GM23338 (cell line): ENCODE measurements at places on chromosomes 16 and 17. TPM values are rescaled to one million over a fixed set of nuclear protein-coding genes. Genes with fewer than 3 reads are reported as not detected.

The C1QTNF1 gene
- polyA plus RNA-seq = 1.1 and 1.5 TPM in 2 replicates

The FCSK gene
- 1.5 and 2.3 TPM in 2 replicates for polyA plus RNA-seq

The CPPED1 gene
- 7.2 and 7.3 TPM in 2 replicates for polyA plus RNA-seq

The PDIA2 gene
- 0.39 and 0.52 TPM in 2 replicates for polyA plus RNA-seq

The BIRC5 gene
- polyA plus RNA-seq = 111 and 132 TPM in 2 replicates

The AKTIP gene
- 15.2 and 17.3 TPM in 2 replicates for polyA plus RNA-seq

The TP53I13 gene
- polyA plus RNA-seq = 21.0 and 21.4 TPM in 2 replicates

The NPIPA5 gene
- 1.8 and 2.7 TPM in 2 replicates for polyA plus RNA-seq

The MYH8 gene
- polyA plus RNA-seq = not detected in 2 replicates

The CCDC200 gene
- 0.31 TPM in 1 of 2 replicates, not detected in the other for polyA plus RNA-seq

The TBX2 gene
- polyA plus RNA-seq = 0.10 TPM in 1 of 2 replicates, not detected in the other

The HOXB5 gene
- polyA plus RNA-seq = not detected in 2 replicates

The TMIGD1 gene
- polyA plus RNA-seq = not detected in 2 replicates

The AOC2 gene
- polyA plus RNA-seq = 2.0 and 2.1 TPM in 2 replicates

The PIRT gene
- polyA plus RNA-seq = not detected in 2 replicates

The MYL4 gene
- polyA plus RNA-seq = 0.44 and 2.5 TPM in 2 replicates
